ENCODE measurements at places on chromosomes 3 and 15. TPM values are rescaled to one million over a fixed set of nuclear protein-coding genes. Genes with fewer than 3 reads are reported as not detected.

PPP1R14D gene
- total RNA-seq: not detected

PLAAT1 gene
- 2.1 TPM for total RNA-seq

DNAH12 gene
- total RNA-seq: not detected

PIF1 gene
- 27.6 TPM for total RNA-seq

B3GALNT1 gene
- 17.1 TPM for total RNA-seq

ANKRD63 gene
- total RNA-seq: not detected

IFT80 gene
- total RNA-seq: 16.2 TPM

SEMA5B gene
- total RNA-seq: not detected

NANOGP8 gene
- total RNA-seq: not detected
